ENCODE measurements at places on chromosomes 6 and 20.

- no peak for DNase-seq
These were observed 83.0 kb upstream of the FAM184A start for GRCh38 chr6:119161438-119161837.

DNA sequence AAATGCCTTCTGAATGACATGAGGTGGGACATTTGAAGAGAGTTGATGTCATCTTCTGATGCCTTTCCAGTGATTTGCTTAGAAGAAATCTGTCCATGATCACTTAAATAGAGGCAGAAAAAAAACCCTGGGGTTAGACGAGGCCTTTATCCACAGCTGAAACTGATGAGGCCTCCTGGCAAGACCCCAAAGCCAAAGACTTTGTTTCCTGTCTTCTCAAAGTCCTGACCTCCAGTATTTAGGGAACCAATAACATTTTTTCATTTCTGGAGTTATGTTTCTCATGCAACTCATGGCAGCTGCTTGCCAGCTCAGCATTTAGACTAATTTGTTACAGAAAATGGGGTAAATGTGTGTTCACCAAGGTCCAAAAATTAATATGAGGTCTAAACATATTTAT, 248.0 kb upstream of the PRDM1 start:
- DNase-seq = no peak

GRCh38 chr6:140160909-140161308, 786.5 kb upstream of the CITED2 start:
- no peak for DNase-seq

GRCh38 chr20:24697411-24697810, 228.0 kb downstream of the SYNDIG1 start:
- no peak for DNase-seq

GRCh38 chr6:45837541-45838200, 178.0 kb downstream of the CLIC5 start:
- no peak for DNase-seq

DNA sequence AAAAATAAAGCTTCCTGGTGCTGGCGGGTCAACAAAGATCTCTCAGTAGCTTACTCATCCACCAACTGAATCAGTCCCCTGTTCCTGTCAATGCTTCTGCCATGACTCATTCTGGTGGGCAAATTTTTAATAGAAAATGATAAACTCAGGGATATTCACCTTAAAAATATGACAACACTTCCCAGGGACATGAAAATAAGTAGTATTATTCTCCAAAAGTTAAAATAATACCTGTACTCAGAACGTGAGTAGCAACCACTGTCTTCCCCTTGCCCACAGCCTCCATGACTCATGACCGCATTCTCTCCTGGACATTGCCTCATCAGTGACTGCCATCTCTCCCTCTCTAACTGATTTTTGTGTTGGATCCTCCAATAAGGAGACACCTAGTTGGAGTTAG, 552.3 kb downstream of the KIF16B start:
- DNase-seq = no peak

- no peak for DNase-seq
These were observed 14.4 kb downstream of the ZNF217 start for GRCh38 chr20:53579266-53579580.

- no peak for DNase-seq
These were observed 188.2 kb downstream of the ZFP64 start for GRCh38 chr20:52003415-52003814.

DNA sequence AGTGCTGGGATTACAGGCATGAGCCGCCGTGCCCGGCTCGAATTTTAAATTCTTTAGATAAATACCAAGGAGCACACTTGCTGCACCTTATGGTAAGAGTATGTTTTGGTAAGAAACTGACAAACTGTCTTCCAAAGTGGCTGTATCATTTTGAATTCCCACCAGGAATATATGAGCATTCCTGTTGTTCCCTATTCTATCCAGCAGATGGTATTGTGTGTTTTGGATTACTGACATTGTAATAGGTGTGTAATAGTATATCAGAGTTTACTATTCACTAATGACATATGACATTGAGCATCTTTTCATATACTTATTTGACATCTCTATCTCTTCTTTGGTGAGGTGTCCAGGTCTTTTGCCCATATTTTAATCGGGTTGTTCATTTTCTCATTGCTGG, 40.5 kb downstream of the TGM6 start:
- DNase-seq = no peak

DNA sequence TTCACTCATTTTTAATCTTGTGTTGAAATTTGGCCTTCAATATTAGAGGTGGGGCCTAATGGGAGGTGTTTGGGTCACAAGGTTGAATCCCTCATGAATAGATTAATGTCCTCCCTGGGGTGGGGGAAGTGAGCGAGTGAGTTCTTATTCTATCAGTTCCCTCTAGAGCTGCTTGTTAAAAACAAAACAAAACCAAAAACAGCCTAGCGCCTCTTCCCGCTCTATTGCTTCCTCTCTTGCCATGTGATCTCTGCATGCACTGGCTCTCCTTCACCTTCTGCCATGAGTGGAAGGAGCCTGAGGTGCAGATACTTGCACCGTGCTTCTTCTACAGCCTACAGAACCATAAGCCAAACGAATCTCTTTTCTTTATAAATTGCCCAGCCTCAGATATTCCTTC, 89.6 kb upstream of the SLC35F1 start:
- no peak for DNase-seq

DNA sequence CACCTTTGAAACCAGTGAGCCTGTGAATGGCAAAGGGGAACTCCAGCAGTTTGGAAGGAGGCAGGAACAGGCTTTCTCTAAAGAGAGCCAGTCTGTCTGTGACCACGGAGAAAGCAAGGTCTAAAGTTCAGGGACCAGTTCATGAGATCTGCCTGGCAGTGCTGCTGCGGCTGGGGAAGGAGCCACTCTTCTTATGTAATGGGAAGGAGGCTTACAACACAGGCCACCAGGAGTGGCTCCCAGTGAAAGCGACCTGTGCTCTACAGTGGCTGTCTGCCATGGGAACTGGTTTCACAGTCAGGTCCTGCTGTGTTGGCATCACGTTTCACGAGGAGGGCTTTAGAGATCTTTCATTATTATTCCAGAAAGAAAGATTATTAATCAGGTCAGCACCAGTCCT, 291.9 kb upstream of the PRDM1 start:
- DNase-seq = no peak

DNA sequence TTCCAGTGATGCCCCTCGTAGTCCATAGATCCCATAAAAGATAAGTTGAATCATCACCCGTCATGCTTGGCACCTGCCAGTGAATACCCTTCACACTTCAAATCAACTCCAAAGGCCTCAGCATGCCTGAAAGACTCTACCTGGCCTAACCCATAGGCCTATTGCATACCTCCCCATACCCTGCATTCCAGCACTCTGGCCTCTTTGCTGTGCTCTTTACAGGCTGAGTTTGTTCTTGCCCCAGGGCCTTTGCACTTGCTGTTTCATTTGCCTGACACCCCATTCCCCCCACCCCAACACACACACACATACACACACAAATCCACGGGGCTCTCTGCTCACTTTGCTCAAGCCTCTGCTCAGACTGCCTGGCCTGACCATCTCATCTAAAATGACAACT, 3.0 kb upstream of the GFOD1 start:
- no peak for DNase-seq

- DNase-seq = peak; percentile 17
These were observed 10.1 kb upstream of the PYGB start for GRCh38 chr20:25237610-25238318.

- DNase-seq = no peak
These were observed 165.7 kb upstream of the RREB1 start for GRCh38 chr6:6942091-6942490.

DNA sequence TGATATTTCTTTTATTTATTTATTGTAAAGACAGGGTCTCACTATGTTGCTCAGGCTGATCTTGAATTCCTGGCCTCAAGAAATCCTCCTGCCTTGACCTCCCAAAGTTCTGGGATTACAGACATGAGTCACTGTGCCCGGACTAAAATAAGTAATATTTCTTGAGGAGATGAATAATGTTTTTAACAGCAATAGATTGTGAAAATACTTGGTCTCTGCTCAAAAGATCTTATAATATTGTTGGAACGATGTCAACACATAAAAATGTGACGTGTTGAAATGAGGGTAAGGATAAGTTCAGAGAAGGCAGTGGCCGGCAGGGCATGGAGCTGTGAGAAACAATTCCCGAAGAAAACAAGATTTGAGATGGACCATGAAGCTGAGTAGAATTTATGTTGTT, 178.7 kb downstream of the GJA1 start:
- DNase-seq = no peak

GRCh38 chr20:3168079-3168828, 5.1 kb downstream of the LZTS3 start:
- DNase-seq = no peak

- DNase-seq = no peak
These were observed 34.3 kb downstream of the PYGB start for GRCh38 chr20:25282034-25282781.

GRCh38 chr20:37314617-37315016, 25.2 kb downstream of the MANBAL start:
- DNase-seq = no peak

GRCh38 chr6:41733707-41734665, 1.4 kb downstream of the TFEB start:
- DNase-seq = peak; percentile 49

GRCh38 chr20:43938932-43939761, 24.5 kb downstream of the TOX2 start:
- DNase-seq = no peak

DNA sequence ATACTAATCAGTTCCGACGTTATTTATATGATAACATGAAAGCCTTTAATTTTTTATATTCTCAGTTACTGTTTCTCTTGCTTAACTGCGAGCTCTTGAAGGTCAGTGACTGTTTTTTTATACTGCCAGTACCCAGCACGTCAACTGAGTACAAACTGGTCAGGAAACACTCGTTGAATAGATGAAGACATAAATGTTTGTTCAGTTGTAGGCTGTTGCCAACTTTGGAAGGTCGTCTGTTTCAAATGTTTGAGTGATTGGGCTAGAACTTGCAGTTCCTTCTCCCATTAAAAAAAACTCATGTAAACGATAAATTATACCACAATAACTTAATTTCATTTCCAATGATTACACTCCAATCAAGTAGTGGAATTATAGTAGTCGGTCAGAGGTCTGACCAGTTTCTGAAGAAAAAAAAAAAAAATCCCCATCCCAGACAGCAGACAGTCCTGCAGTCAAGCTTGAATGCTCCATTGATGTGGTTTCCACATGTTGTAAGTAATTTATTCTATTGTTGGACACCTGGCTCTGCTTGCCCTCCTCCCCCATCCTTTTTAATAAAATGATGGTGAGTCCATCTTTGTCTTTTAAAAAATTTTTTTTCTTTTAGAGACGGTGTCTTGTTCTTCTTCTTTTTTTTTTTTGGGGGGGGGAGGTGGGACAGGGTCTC, 81.1 kb downstream of the SASH1 start:
- DNase-seq = no peak

GRCh38 chr6:51466427-51466826, 621.0 kb downstream of the PKHD1 start:
- no peak for DNase-seq

DNA sequence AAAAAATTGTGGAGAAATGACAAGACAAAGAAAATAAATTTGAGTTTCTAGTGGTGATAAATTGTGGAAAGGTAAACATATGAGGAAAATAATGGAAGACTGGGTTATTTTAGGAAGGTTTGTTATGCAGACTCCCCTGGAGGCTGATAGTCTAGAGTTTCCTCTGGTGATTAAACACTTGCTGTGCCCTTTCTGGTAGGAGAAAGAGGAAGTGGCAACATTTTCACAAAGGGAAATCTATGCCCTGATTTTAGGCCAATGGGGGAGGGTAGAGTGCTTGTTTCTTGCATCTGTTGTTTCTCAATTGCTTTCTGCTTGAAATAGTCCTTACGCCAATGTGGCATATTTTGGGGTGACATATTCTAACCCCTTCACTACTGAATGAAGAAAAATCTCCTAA, 129.1 kb upstream of the DOK5 start:
- DNase-seq = no peak

- no peak for DNase-seq
These were observed 334.1 kb downstream of the BCKDHB start for GRCh38 chr6:80440496-80441115.
